ENCODE measurements at places on chromosomes 6 and 20.

DNA sequence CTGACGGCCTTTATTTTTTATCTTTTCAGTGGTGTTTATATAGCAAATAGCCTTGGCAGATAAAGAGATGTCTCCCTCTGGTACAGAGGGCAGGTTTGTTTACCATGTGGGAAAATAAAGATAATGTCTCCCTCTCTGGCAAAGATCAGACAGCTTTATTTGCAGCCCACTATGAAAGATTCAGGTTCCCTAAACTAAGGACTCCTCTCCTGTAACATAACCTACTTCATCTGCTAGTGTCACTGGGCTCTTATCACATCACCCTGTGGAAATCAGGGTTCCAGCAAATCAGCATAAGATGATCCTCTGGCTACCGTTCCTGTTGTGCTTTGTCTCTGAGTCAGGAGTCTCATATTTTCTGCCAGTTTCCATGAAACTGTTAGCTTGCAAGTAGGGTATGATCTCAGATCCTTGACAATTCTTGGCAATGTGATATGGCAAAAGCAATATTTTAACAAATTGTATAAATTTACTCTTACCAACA is 3.1 kb downstream of the FBXL4 start:
- H3K36me3 ChIP-seq = no peaks in the 10 kb centered on the region
- DNase-seq = no peak
- no peak overlapping the region for H3K27ac ChIP-seq
- H3K4me1 ChIP-seq = peaks cover 29% of the 10 kb centered on the region

- peaks cover 11% of the 10 kb centered on the region for H3K4me1 ChIP-seq
- no peak for DNase-seq
- no peak overlapping the region for H3K4me3 ChIP-seq
- no peak overlapping the region for H3K27ac ChIP-seq
Observed at GRCh38 chr6:155309150-155309549, 5.1 kb downstream of the TFB1M start.

DNA sequence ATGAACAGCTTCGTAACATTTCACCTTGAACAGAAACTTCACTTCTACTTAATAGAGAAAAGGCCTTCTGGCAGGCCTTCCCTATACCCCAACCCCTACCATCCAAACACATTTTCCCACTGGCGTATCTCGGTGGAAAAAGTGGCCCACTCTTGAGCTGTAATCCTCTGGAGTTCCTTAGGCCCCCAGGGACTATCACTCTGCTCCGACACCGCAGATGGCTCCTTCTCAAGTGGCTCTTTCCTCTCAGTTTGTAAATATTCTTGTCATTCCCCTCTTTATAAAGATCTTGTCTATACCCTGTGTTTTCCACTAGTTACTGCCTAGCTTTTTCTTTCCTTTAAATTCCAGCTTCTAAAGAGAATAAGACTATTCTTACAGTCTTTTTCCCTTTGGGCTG is 108.7 kb downstream of the MYB start:
- no peaks in the 10 kb centered on the region for H3K27me3 ChIP-seq
- H3K27ac ChIP-seq = no peak overlapping the region
- H3K4me1 ChIP-seq = no peaks in the 10 kb centered on the region
- H3K4me3 ChIP-seq = no peak overlapping the region

DNA sequence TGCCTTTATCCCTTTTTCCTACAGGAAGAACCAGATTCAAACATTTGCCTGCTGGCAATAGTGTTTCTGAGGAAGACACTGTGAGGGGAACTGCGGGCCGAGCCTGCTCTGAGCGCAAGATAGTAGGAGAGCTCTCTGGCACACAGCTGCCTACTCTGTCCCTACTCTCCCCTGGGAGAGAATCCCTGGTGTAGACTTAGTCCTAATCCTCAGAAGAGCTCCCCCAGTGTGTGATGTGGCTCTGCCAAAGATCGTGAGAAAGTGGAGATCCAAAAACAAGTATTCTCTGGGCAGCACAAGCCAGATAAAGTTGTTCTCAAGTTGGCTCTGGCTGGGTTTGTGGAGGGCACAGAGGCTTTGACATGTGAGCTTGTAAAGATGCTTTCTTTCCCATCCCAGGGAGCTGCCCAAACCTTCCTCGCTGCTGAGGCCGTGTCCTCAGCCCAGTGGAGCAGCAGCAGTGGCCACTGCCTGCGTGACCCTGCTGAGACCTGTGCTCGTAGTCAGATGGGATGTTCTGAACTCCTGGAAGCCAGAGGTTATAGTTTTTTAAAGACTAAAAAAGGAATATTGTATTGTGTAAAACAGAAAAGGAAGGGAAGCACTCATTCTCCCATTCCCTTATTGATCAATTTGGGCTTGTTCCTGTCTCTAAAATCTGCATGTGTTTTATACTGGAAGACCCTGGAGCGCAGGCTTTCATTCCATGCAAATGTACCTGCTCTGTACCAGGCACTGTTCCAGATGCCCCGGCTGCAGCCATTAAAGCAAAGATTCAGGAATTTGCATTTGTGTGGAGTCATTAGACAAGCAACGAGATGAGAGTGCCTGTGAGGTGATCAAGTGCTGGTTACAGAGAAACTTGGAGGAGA is 30.7 kb downstream of the PNLDC1 start:
- H3K36me3 ChIP-seq = no peaks in the 10 kb centered on the region
- H3K27ac ChIP-seq = no peak overlapping the region
- H3K4me3 ChIP-seq = no peak overlapping the region
- no peaks in the 10 kb centered on the region for H3K27me3 ChIP-seq
- no peak for DNase-seq

DNA sequence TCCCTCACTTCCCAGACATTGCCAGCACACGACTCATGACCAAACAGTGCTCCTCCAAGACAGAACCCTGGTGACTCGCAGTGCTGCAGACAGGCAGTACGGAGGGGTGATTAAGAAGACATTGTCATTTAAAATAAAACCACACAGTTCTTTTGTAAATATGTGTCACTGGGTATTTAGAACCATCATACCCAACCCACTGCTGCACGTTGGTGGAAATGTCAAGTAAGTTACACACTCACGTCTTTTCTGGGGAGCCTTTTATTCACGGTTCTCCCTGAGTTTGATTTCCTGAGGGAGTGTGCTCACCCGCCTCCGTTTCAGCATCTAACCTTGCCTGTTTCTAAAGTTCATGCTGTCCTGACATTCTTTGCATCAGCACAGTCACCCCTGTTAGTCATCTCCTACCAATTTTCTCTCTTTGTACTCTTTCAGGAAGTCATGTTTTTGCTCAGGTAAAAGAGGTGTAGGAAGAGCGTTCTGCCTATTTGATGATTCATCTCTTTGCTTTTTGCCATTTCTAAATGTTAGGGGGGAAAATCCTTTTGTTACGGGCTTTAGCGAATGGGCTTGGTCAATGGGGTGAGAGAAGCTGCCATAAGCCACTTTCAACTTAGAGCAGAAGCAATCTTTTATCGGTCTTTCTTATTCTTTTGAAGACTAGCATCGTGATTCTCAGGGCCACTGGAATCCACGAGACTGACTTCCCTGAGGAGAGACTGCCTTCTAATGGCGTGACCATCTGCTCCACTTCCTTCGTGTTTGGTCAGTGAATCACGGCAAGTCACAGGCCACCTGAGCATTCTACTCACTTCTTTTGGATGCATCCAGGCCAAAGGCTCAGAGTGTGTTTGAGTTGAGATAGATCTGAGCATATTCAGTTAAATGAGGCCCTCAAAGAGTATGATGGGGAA is 512.8 kb upstream of the JARID2 start:
- no peak for DNase-seq
- no peaks in the 10 kb centered on the region for H3K27me3 ChIP-seq
- no peak overlapping the region for H3K27ac ChIP-seq
